ENCODE measurements at places on chromosomes 2 and 18.

DNA sequence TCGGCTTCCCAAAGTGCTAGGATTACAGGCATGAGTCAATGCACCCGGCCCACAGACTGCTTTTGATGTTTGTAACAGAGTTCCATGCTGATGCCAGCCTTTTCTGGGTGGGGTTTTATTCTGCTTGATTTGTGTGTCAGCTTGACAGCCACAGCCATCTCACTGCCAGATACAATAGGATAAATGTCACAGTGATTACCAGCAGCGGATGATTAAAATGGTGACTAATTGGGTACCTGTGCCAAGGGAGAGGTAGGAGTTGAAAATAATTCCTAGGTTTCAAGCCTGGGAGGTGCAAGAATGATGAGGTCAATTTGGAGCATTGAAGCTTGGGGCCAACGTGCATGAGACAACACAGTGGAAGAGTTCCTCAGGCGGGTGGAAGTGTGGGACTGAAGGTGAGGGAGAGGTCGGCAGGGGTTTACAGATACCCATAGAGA, 39.4 kb downstream of the SH2D6 start:
- no peak for DNase-seq

DNA sequence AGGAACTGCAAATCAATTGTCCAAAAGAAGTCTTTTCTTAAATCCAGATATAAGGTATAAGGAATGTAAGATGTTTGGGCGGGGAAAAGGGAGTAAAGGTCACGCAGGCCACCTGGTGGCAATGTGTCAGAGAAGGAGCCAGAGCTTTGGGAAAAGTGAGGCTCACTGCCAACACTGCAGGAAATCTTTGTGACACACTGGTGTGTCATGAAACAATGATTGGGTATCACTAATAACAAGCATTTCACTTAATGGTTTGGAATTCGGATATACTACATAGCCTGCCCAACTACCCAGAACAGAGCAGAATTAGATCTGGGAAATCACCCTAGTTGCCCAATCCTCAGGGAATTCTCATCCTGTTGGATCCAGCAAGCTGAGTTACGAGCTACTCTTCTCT, 61.0 kb downstream of the RBMS1 start:
- no peak for DNase-seq

DNA sequence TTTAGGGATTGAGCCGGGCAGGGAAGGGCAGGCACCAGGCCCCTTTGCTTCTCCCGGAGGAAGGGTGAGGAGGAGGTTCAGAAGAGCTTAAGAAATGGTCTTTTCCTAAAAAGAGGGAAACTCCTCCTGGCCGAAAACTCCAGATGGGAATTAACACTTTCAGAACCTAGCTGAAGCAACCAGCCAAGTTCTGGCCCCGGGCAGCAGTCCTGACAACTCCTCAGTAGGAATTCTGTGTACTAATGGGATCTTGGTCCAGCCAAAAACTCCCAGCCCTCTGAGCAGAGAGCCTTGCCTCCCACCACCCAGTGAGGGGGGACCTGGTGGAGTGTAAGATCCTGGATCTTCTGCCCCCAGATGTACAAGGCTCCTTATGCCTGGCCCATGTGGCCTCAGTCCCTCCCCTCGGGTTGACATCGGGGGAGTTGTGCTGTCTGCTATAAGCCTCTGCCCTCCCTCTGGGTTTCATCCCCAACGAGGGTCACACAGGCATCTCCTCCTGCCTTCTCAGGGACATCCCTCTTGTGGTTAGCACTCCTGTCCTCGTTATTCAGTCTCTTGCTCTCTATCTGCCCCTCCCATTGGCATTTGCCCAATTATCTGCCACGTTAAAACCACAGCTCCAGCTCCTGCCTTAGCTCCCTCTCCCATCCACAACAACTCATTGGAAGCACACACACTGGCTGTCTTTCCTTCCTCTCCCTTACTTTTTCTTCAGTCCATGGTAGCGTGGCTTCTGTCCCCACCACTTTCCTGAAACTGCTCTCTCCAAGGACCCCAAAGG, 184.6 kb downstream of the CYP26B1 start:
- no peak for DNase-seq

DNA sequence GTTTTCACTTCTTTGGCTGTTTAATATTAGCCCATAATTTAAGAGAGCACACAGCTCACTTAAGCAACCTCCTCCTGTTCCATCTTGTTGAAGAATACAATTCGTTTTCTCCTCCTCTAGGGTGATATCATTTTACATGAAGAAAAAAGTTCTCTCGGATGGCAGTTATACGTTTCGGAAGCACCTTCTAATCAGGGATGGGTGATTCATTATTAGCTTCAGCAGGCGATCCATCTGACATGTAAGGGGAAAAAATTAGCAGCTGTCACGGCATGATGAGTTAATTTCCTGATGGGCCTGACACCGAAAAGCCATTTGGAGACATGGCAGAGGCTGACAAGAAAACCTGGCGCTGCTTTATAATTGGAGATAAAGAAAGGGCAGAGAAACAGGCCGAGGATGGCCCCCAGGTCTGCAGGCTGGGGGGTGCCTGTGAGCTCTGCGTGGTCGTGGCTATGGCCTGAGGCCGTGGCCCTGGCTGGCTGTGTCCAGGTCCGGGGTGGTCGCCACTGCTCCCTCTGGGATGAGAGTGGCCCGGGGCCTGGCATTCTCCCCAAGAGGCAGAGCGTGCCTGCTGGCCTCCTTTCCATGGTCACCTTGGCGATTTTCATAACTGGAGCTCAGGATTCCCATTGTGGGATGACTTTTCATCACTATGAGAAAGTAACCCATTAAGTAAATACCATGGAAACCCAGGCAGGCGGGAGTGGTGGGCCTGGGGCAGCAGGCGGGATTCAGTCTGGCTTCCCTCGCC, 140.1 kb downstream of the PTGR3 start:
- DNase-seq: no peak

GRCh38 chr2:85011098-85011497, 40.1 kb downstream of the KCMF1 start:
- no peak for DNase-seq

DNA sequence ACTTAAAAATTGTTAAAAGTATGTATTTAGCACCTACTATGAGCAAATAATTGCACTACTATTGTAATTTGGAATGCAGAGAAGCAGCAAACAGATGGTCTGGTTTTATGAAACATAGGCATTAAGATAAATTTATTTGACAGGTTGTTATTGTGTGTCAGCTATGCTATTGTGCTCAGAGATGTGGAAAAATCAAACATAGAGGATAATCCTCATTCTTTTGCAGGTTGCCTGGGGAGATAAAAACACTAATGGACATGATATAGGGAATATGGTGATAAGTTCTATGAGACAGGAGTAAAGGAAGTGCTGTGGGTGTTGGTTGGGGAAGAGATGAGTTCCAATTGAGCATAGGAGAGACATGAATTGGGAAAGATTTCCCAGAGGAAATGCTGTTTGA, 71.3 kb downstream of the PPP1R1C start:
- DNase-seq: no peak

DNA sequence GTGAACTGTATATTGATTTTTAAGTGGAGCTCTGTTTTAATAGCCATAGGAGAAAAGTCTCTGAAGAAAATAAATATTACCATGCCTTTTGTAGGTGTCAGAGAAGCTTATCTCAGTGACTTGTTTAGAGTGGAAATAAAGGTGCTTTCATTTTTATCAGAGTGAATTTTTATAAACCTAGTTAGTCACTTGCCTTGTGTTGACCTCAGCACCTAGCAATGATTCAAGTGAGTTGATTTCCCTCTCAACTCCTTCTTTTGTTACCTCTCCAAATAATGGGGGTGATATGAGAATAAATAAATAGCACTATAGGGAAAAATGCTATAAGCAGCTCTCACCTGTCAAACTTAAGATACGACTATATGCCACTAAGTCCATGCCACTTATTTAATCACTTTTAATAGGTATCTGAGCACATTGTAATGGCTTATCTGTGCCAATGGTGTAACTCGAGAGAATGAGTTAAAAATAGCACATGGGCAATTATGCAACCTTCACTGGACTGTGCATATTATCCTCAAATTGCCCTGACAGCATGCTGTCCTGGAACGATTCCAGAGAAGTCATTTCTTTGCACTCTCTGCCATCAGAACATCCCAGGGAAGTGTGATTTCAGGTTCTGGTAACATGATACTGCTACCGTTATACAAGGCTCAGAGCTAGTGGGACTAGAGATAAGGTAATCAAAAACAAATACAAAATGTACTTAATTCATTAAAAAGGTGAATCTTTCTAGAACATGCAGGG, 290.8 kb downstream of the CCDC85A start:
- DNase-seq: no peak

- DNase-seq: no peak
Measured at GRCh38 chr2:230161184-230161583, 58.6 kb downstream of the SP110 start.

GRCh38 chr2:86633155-86633651, 9.5 kb upstream of the RNF103 start:
- no peak for DNase-seq

DNA sequence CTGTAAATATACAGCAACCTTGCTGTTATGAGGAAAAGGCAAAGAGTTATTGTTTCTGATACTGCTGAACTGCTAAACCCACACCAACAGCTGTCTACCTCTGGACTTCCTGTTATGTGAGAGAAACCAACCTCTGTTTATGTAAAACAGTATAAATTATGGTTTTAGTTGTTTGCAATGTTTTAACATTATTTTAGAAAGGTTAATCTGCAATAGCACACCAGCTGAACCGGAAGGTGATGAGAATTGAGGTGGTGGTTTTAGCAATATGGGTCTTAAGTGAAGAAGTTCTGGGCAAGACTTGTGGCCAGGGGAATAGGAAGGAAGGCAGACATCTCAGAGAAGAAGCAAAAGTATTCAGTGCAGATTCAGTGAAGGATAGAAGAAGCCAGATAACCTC, 237.8 kb downstream of the PLCL1 start:
- DNase-seq: peak; percentile 7

DNA sequence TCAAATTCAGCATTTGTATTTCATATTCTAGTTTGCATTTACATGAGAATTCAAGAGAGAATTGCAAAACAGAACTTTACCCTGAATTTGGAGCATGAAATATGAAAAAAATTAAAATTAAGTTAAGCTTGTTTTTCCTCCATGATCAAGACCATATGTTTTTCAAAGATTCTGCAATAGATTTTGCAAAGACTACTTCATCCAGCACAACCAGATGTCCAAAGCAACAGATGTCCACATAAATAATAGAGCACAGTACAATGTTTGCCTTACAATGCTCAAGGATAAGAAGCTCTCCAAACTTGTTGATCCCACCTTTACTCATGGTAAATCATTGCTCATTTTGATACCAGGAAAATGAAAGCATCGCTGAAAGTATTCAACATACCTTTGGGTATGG, 25.6 kb downstream of the FAP start:
- DNase-seq: no peak

- no peak for DNase-seq
Measured at GRCh38 chr2:133822517-133823225, 254.4 kb upstream of the NCKAP5 start.

DNA sequence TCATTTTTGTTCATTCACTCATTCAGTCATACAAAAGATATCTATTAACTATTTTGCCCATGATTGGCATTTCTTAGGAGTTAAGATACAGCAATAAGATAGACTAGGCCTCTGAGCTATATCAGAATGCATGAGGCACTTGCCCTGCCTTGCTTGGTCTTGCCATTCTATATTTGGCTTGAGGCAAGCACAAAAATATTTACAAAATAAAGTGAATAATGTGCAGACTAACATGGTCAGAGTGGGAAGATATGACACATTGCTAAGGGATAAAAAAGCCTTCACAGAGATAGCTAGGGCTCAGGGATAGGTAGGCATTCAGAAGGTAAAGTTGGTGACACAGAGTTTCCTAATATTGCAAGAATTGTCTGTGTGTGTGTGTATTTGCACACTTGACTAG, 75.0 kb upstream of the MMADHC start:
- DNase-seq: no peak

DNA sequence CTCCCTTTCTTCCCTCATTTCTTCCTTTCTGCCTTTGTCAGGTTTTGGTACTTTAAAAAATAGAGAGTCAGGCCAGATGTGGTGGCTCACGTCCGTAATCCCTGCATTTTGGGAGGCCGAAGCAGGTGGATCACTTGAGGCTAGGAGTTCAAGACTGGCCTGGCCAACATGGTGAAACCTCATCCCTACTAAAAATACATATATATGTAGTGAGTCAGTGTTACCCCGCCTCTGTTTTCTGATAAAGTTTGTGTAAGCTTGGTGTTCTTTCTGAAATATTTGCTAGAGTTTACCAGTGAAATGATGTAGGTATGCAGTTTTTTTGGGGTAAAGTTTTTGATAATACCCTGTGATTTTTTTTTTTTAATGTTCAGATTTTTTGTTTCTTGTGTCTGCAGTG, 58.8 kb downstream of the DGKD start:
- no peak for DNase-seq

DNA sequence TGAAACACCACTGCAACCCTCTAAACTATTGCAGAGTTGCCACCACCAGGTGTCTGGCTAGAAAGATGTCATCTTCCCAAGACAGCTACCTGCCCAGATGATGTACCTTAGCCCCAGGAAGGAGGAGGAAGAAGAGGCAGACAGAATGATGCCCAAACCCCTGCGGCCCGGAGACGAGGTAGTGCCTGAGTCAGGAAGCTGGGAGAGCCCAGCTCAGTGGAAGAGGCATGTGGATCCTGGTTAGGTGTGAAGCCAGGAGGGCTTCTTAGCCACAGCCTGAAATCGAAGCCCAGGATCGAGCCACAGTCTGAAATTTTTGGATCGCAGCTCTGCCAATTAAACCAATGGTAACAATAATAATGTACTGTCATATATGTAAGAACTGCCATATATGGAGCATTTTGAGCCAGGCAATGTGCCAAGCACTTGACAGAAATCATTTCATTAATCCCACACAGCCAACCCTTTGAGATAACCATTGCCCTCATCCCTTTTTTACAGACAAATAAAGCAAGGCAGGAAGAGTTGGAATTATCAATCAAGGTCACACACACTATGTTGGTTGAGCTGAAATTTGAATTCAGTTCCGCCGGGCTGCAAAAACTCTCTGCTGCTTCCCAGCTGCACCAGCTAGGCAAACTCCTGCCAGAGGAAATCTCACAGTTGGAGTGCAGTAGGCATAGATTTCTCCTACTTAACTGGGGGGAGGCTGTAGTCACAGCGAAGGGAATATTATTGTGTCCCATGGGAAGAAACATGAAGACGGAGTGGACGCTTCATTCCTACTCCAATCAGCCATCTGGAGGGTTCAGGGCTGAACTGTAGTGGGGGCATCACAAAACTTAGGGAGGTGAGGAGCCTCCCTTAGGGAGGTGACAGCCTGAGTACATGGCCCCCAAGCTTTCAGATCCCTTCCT, 19.4 kb upstream of the CYP1B1 start:
- DNase-seq: no peak

DNA sequence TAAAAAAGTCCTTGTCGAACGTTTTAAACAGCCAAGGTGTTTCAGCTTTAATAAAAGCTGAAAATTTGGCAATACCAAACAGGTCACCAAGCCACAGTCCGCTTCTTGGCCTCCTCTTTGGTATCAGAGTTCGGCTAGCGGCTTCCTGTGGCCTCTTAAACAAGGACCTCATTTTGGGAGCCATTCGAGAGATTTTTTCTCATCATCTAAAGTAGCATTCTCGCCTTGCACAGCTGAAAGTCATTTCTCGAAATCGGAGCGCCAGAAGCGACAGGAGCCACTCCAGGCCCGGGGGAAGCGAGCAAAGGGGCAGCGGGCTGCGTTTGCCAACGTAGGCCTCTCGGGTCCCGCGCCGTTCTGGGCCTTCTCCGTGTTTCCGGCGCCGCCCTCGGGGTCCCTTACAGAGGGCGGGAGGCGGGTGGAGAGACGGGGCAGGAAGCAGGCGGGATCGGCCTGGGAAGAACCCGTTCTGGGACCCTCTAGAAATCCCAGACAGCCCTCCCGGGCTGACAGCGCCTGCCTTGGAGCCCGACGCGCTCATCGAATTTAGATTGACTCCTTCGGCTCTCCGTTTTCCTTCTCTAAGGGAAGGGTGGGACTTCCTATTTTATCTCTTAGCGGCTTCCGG, 522 bp upstream of the ZNF407 start:
- no peak for DNase-seq
